ENCODE measurements at places on chromosomes 7 and 10. TPM values are rescaled to one million over a fixed set of nuclear protein-coding genes. Genes with fewer than 3 reads are reported as not detected.

The STYXL1 gene
- 22.2 TPM for total RNA-seq

The PRLHR gene
- total RNA-seq, result not detected

The CLDN4 gene
- 0.54 TPM for total RNA-seq

The TLX1 gene
- not detected for total RNA-seq

The ZNF92 gene
- total RNA-seq, result 4.7 TPM

The DDC gene
- total RNA-seq, result not detected

The GTF2IRD2 gene
- total RNA-seq, result 8.4 TPM

The PRSS37 gene
- not detected for total RNA-seq
